ENCODE measurements at places on chromosomes 1 and 21.

DNA sequence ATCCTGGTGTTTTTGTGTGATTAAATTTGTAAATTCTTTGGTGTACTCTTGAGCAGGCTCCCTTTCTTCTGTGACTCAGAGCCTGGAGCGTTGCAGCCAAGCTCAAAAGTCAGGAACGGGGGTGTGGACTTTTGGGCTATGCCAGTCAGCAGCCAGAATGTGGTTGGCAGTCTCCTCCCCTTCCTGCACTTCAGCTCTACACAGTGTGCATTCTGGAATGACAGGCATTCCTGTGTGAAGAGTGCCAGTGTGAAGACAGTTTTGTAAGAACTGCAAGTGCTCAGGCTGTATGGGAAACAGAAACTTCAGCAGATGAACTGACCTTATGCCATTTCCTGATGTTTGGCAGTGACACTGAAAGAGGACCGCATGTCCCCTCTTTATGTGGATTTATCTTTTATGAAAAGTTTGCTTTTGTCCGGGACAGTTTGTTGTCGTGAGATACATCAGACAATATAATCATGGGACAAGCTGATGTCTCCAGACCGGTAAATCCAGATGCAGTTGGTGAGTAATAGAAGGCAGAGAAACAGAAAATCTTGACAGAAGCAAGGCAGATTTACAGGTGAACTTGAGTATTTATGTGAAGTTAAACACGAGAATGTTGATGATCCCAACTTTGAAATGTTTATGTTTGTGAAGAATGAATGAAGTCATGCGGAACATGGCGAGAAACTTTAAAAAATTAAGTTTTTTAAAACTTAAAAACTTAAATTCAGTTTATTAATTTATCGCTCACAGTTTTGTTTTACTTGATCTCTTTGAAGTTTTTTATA is 67.7 kb upstream of the RCC1 start:
- no peak for DNase-seq

DNA sequence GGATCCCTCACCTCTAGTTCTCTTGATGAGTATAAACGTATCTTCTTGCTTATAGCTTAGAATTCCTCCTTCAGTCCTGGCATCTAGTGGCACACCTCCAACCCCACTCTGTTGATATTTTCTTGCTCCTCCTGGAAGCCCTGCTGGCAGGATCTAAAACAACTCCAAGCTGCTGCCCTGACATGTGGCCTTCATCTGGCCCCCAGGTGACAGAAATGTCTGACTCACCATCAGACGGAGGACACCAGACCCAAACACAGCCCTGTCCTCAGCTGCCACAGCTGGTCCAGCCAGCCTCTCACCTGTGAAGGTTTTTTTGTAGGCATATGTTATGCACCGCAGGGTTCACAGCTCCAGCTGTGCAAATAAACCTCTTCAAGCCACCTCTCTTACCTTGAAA is 53.4 kb downstream of the KRTAP19-8 start:
- no peak for DNase-seq

DNA sequence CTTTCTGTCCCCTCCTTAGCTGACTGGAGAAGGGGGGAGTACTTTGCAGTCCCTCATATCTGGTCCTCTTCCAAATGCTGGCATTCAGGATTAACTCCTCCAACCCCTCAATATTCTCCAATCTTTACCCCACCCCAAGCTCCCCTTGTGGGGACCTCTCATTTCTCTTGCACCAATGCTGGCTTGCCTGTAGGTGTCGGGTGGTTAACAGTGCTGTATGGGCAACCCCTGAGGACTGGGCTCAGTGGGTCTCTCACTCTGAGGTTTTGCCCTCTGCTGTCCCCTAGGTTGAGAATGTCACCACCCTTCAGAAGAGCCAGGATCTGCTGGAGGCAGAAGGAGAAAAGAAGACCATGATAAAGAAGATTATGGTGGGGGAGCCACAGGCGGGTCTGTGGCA is 27.0 kb downstream of the MROH7 start:
- DNase-seq, result no peak

GRCh38 chr1:11142618-11143391 is 43.1 kb upstream of the EXOSC10 start:
- DNase-seq, result no peak

GRCh38 chr1:150005606-150006005 is 4.9 kb downstream of the OTUD7B start:
- DNase-seq, result no peak

DNA sequence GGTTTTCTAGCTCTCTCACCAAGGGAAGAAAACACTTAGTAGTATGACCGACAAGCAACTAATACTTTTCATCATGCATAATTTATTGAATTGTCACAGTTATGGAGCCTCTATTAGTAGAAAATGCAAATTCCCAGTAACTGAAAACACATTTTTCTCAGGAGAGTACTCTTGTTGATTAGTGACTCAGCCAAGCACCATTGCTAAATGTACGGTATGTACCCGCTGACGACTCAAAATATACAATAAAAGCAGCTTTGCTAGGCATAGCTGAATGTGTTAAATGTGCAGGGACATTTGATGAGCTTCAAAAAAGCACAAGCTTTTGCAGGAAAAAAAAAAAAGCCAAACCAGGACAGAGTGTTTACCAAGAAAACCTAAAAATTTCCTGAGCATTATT is 63.9 kb downstream of the WDR64 start:
- no peak for DNase-seq

DNA sequence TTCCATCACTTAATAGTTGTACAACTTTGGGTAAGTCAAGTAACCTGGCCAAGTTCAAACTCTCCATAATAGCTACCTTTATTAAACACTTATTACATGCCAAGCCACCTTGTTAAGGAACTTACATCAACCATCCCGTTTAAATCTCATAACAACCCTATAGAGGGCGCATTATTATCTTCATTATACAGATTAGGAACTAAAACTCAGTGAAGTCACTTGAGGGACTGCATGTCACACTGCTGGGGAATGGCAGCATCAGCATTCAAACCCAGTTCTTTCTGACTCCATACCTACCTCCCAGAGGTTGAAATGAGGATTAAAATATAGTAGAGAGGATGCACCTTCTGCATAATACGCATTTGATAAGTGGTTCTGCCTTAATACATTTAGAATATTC is 47.1 kb upstream of the PLA2G2C start:
- DNase-seq, result no peak

- no peak for DNase-seq
Observed at GRCh38 chr21:38809198-38809878, 3.6 kb downstream of the ETS2 start.

All from activated CD4-positive, alpha-beta T cell treated with anti-CD3 and anti-CD28 coated beads for 24 hours (primary cell).